ENCODE measurements at places on chromosomes 4 and X.

- DNase-seq, result no peak
Measured at GRCh38 chr4:94412658-94413038, 39.1 kb upstream of the PDLIM5 start.

DNA sequence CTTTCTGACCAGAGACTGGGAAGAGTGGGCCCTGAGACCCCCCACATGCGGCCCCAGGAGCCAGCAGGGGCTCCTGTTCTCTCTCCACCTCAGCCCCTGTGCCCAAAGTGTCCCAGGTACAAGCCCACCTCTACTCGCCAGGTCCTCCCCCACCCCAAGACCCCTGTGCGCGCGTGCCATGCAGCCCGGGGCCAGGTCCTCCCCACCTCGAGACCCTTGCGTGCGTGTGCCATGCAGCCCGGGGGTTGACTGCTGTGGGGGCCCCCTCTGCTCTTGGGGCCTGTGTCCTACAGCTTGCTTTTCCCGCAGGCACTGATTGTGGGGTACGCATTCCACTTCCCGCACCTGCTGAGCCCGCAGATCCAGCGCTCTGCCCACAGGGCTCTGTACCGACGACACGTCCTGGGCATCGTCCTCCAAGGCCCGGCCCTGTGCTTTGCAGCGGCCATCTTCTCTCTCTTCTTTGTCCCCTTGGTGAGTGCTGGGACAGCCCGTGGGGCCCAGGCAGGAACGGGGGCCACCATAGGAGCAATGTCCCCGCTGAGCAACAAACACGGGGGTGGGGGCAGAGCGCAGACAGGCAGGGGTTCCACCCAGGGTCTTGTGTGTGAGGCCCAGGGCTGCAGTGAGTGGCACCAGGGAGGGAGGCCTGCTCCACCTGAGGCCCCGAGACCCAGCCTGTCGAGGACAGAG is 20.3 kb downstream of the DGKQ start:
- no peak for DNase-seq

DNA sequence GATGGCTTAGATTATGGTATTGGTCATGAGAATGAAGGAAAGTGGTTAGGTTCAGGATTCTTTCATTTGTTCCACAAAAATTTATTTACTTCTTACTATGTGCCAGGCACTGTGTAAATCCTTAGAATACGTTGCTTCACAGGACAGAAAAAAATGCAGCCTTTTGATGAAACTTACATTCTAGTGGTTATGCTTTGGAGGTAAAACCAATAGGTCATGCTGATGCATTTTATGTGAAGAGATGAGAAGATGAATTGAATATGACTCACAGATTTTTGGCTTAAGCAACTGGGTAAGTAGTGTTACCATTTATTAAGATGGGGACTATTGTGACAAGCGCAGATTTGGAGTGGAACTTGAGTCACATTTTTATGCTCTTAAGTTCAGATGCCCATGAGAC is 165.3 kb downstream of the GLRA2 start:
- DNase-seq, result no peak

- DNase-seq, result no peak
Measured at GRCh38 chrX:47191331-47191730, 2.3 kb upstream of the UBA1 start.

GRCh38 chr4:182141061-182141460 is 102.1 kb upstream of the TENM3 start:
- DNase-seq, result no peak

- DNase-seq, result no peak
Measured at GRCh38 chr4:30725562-30725961, 5.4 kb downstream of the PCDH7 start.

DNA sequence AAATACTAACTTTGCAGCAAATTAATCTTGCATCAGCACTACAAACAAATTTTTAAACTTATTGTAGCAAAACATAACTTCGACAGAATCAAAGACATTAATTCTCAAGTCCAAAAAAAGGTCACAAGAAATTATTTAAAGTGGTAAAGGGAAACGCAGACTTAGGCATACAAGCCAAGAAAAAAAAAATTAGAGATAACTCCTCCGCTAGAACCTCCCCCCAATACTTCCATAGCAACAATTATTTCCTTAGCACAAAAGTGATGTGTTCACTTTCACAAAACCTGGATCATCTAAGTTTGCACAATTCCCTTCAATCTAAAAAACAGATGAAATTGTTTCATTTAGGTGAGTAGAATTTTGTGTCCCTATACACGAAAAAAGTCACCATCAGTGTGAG is 1.1 kb downstream of the LRBA start:
- no peak for DNase-seq

DNA sequence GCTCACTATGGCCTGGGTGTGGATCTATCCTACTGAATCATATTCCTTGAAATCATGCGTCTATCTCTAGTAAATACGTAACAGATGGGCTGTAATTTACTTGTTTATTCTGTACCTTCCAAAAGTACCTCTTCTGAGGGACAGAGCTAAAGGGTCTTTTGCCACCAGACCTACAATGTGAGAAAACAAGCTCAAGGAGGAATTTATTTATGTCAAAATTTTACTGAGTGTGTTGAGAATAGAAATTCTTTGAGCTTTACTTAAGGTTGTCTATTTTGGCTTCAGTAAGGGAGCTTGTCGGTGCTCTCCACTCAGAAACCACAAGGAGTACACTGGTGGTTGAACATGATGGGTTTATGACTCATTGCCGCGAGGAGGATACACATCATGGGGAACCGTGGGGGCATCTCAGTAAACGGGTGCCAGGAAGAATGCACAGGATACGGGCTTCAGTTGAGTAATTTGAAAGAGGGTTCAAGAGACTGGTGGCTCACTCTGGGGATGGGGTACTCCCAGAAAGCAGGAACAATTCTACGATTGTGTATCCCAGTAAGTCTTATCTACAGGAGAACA is 3.0 kb downstream of the ANK2 start:
- DNase-seq, result no peak

GRCh38 chrX:154828016-154828408 is 6.5 kb downstream of the SMIM9 start:
- no peak for DNase-seq

Measured in activated CD4-positive, CD25-positive, alpha-beta regulatory T cell treated with anti-CD3 and anti-CD28 coated beads, Interleukin-2, amount 50 U/mL, for 16 hours (primary cell).